Activated gamma-delta T cell (primary cell): ENCODE measurements at places on chromosomes 2 and 18.

- no peak for DNase-seq
These were observed 7.9 kb downstream of the PCBP1 start for GRCh38 chr2:70094978-70095719.

DNA sequence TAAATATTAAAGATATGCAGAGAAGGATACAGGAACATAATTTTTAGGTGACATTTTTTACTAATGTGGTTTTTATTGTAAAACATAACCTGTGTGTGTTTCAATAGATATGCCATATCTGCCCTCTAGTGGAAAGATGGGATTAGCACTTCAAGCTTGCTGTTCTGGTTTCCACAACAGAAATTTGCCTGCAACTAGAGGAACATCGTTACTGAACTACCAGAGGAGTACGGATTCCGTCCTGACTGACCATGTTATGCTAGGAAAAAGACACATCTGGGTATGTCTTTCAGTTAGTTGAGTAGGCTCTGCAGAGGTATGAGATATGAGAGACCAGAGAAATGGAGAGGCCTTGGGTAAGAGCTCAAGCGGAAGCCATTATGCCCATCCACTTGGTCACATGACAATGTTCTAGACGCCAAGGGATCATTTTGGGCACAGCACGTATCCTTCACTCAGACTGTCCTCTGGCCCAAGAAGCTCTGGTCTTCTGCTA, 104.9 kb downstream of the MBD2 start:
- no peak for DNase-seq

GRCh38 chr18:13791181-13791580, 32.8 kb upstream of the MC5R start:
- no peak for DNase-seq

DNA sequence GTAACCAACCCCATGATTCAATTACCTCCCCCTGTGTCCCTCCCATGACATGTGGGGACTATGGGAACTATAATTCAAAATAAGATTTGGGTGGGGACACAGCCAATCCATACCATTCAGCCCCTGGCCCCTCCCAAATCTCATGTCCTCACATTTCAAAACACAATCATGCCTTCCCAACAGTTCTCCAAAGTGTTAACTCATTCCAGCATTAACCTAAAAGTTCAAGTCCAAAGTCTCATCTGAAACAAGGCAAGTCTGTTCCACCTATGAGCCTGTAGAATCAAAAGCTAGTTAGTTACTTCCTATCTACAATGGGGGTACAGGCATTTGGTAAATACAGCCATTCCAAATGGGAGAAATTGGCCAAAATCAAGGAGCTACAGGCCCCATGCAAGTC, 32.0 kb upstream of the CCDC141 start:
- no peak for DNase-seq

- DNase-seq: no peak
These were observed 377.2 kb downstream of the EN1 start for GRCh38 chr2:118470297-118470696.

- no peak for DNase-seq
These were observed 34.1 kb downstream of the NFATC1 start for GRCh38 chr18:79429785-79430281.

- no peak for DNase-seq
These were observed 1114.0 kb upstream of the PIK3C3 start for GRCh38 chr18:40841063-40841462.

- no peak for DNase-seq
These were observed 44.4 kb downstream of the TRIB2 start for GRCh38 chr2:12761104-12761503.

DNA sequence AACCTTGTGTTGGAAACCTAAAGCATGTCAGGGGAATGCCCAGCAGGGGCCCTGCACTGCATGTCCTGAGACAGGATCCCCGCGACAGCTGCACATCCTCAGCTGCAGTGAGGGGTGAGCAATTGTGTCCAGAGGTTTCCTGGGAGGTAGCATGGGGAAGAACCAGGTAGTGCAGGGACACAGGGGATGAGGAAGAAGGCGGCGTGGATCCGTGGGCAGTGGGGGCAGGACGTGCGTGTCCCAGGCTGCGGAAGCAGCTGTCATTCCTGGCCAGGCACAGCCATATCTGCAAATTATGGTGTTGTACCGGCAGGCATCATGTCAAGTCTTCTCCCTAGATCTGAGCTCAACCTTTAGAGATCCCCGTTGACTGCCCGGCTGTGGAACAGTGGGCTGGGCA, 238.2 kb upstream of the MYT1L start:
- DNase-seq: no peak

DNA sequence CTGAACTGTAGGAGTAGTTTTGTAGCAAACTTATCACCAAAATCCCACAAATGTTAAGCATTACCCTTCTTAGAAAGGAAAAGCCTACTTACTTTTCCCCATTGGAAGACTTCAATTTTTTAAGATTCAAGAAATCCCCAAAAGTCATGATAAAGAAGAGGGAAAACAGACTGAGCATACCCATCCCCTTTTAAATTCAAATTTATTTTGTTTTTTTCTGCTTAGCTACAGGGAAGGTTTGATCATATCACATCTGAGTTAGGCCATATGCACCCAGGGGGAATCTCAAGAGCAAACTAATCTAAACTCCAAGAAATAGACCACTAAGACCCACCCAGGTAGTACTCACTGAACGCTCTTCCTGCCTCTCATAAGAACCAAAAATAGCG, 174.6 kb downstream of the TGIF1 start:
- no peak for DNase-seq

DNA sequence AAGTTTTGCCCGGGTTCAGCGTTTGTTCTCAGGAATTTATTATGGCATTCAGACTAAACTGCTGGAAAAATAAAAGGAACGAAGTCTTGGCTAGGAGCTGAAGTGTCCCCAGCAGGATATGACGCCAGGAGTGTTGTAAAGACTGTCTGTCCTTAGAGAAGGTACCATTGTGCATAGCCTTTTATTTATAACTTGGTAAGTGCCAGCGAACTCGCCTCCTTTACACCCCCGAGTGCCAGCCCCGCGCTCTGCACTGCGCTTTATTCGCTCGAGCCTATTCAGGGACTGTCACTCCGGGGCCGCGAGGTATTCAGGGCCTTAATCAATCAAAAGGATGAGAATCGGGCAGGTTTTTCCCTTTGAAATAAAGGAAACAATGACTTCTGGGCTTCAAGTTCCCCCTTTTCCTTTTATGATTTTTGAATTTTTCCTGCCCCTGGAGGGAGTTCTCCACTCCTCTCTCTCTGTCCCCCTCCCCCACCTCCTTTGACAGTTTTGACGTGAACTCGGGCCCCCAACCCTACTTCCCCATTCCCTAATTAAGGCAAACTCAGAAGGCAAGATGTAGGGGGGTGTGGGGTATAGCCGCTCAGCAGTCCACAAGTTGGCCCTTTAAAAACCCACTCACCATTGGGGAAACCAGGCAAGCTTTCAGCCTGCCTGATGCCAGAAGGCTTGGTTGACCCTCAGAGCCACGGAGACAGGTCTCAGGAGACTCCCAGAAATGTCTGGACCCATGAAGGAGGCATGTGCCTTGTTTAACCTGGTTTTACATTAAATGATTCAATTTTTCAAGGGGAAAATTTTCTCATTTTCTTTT, 1.3 kb upstream of the PAX3 start:
- DNase-seq: no peak

DNA sequence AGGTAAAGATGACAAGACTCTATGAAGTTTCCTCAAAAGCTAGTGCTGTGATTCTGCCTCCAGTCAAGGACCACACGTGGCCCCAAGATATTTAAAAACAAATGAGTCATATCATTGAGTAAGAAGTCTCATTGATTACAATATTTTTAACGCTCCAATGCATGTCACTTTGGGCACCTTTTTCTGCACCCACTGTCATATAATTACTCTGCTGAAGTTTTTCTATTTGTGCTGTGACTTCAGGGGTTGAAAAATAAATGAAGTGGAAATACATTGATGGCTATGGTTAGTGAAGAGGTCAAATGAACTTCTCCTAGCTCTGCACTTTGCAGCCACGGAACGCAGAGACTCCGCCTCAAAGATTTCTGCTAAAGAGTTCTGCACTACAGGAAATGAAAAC, 344.3 kb upstream of the KYNU start:
- no peak for DNase-seq

DNA sequence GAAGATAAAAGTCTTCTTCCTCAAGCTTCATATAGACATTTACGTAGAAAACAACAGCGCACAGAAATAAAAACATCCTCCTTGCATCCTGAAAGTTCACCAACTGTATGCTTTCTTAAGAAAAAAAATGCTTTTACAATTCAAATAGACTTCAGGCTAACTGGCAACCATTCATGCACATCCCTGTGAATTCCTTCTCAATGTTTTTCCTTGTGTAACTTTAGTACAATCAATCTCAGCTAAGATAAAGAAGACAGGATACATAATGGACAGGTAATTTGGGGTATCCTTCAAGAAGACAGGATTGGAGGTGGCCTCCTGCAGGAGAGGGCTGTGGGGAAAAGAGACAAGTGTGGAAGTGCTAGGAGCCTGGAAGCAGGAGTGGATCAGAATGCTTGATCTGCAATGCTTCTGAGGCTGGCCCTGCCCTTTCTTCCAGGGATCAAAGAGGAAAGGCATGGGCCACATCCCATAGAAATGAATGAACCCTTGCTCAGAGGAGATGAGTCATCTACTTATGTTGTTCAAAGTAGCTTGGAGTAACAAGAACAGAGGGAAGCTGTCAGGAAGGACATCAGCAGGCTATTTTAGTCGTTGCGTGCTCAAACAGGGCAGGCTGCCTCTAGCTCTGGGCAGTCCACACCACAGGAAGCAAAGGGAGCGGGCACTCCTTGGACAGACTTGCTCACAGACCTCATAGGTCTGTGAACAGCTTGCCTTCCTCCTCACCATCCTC, 126.6 kb downstream of the TMEM131 start:
- DNase-seq: no peak

- no peak for DNase-seq
These were observed 215.4 kb downstream of the DOK6 start for GRCh38 chr18:69616114-69616513.

GRCh38 chr18:13362051-13362450, 143.5 kb downstream of the LDLRAD4 start:
- no peak for DNase-seq

GRCh38 chr2:165682546-165682945, 111.5 kb downstream of the GALNT3 start:
- no peak for DNase-seq
